ENCODE measurements at places on chromosomes 2 and 18.

GRCh38 chr2:218010984-218011652, 8.3 kb upstream of the TNS1 start:
- no peak for DNase-seq

DNA sequence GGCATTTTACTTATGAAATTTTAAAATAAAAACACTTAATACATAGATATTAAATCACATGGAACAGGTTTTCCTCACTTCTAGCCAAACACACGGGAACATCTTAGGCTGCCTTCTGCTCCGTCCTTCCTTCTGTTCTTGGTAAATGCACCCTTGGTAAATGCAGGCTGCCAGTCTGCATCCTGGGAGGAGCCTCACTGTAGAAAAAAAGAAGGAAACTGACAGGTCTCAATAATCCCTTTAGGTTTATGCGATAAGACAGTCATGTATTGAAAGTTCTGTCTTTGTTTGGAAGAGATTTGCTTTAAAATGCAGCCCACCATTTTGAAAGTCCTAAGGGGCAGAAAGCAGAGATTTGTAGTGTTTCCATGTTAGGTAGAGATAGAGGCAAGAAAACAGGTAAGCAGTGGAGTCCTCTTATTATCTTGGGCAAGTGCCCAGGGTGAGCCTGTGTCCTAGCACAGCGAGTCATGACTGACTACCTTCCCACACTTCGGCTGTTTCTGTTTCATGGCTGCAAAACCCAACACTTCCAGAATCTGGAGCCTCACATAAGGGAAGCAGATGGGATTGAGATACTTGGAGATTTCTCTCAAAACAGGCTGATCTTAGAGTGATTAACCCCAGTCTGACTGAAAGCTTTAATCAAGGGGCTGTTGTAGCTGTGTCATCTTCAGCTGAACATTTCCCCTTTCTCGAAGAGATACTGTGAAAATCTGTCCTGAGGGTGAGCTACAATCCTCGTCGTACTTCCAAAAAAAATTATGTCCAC, 131.4 kb upstream of the MAP3K20 start:
- no peak for DNase-seq

DNA sequence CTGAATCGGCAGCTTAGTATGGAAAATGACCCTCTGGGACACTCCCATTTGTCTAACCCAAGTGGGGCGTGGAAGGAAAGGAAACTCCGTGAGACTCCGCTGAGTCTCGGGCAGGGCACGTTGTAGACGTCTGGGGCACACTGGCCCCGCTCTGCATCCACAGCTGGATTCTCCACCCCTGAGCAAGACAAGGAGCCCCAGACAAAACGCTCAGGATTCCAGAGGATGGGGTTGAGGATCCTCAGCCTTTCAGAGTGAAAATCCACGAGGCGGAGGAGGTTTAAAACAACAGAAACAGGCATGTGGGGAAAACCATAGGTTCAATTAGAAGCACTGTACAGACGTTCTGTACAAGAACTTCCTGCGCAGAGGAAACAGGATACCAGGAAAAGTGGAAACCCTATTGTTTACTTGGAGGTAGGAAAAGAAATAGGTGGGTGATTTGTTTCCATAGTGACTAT, 124.9 kb upstream of the ZNF236 start:
- DNase-seq = no peak

DNA sequence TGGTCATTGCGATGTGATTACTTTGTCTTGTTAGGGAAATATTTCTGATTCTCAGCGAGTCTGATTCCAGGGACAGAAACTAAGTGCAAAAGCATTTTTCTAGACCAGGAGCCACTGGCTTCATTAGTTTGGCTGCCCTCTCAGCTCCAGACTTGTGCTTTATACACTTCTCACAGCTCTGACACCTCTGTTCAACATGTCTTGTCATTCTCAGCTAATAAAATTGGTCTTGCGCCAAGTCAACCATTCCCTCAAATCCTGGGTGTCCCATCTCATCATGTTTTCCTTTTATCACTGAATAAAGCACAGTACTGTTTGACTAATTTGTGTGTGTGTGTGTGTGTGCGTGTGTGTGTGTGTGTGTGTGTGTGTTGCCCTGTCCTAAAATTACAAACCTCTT, 215.5 kb upstream of the EPHA4 start:
- no peak for DNase-seq

DNA sequence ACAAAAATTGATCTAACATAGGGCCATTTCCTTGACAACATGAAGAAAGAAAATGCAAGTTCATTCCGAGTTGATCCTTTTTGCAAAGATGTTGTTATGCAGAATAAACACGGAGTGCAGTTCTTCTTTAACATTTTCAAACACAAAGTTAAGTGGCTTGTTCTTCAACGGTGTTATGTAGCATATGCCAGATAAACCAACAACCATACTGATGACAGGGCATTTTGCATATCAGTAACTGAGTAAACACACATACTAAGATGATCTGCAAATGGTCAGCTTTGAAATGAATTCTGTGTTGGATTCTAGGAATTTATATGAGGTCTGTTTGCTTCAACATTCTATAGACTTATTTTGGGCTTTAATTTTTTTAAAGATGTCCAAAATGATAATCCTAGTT, 266.4 kb downstream of the GPD2 start:
- DNase-seq = no peak

GRCh38 chr2:214730800-214731407, 78.6 kb downstream of the BARD1 start:
- no peak for DNase-seq

DNA sequence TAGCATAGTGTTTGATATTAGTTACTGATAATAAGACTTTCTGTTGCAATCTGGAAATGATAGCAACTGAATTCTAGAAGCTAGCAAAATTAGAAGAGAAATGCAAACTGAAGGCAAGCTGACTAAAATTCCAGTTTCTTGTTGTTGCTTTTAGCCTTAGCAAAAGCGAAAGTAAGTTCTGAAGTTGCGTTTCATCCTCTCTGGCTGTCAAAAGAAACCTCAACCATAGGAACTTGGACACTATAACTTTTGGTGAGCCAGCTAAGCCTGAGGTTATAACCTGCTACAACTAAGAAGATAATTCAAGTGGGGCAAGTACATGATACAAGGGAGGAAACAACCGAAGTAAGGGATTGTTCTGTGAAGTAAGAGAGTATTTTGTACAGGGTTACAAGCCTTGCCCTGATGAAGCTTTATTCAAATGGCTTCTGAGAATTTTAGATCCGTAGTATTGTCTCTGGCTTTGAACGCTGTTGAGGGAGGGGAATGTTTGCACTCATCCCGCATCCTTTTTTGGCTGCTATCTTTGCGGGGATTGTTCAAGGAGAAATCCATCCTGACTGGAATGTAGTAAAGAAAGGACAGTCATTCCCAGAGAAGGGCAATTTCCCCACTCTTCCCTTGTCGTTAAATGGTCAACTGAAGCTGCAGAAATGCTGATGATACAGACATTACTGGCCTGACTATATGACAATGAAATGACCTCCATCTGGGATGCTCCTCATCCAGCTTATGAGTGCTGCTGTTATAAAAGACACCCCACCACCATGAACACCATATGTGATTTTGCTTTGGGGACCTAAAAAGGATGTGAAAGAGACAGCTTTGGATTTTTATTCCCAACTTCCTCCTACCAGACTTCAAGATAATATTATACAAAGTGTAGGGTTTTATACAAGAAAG, 7.0 kb upstream of the TMX3 start:
- DNase-seq = no peak

DNA sequence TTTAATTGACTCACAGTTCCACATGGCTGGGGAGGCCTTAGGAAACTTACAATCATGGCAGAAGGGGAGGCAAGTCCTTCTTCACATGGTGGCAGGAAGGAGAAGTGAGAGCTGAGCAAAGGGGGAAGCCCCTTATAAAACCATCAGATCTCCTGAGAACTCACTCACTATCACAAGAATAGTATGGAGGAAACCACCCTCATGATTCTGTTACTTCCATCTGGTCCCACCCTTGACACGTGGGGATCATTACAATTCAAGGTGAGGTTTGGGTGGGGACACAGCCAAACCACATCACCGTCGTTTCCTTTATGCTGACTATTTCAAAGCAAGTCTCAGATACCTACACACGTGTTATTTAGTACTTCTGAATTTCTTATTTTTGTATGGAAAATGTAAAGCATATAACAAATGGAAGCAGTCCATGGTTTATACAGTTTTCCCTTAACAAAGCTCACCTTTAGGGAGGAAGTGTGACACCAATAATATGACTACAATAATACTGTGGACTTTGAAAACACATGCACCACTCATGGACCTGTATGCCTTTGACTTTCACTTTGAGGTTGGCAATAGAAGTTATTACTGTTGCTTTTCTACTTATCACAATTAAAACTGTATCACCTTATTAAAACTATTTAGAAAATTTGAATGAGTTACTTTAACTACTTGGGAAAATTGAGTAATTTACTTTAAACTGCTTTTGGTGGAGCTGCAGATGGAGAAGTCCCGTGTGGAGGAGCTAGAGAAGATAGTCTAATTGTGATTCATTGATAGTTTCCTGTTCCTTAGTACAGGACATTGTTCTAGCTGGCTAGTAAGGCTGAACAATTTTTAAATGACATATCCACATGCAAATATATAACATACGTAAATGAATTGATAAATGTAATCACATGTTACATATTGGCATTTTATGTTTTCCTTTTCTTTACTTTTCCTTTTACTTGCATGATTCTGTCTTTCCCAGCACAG, 37.3 kb downstream of the MTCL1 start:
- no peak for DNase-seq

GRCh38 chr2:28752631-28753376, 1.2 kb downstream of the PPP1CB start:
- no peak for DNase-seq

- no peak for DNase-seq
Observed at GRCh38 chr2:96584017-96584416, 47.5 kb downstream of the ARID5A start.

DNA sequence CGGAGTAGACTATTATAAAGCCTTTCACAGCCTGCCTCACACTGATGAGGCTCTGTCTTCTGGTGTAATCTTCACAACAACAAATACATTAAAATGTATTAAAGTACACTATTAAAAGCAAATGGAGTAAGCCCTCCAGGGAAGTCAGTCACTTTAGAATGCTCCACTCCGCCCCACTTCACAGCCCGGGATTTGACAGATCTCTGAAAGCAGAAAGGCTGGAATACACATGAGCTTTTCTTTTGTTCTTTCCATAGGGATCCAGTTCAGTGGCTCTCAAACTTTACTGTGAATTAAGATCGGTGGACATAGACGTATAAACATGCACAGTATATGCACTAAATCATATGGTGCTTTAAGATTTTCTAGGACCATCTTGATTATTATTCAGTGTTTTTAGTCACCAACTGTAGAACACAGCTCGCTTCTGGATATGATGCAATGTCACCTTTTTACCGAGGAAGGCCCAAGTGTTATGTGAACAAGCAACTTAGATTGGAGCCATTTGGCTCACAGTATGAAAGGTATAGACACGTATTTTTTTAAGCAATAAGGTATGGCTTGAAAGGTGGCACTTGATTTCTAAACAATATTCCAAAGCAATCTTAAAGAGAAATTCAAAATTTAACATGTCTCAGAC, 151.1 kb downstream of the PRKCE start:
- DNase-seq = no peak

GRCh38 chr18:74682991-74683297, 85.3 kb downstream of the ZNF407 start:
- DNase-seq = no peak

DNA sequence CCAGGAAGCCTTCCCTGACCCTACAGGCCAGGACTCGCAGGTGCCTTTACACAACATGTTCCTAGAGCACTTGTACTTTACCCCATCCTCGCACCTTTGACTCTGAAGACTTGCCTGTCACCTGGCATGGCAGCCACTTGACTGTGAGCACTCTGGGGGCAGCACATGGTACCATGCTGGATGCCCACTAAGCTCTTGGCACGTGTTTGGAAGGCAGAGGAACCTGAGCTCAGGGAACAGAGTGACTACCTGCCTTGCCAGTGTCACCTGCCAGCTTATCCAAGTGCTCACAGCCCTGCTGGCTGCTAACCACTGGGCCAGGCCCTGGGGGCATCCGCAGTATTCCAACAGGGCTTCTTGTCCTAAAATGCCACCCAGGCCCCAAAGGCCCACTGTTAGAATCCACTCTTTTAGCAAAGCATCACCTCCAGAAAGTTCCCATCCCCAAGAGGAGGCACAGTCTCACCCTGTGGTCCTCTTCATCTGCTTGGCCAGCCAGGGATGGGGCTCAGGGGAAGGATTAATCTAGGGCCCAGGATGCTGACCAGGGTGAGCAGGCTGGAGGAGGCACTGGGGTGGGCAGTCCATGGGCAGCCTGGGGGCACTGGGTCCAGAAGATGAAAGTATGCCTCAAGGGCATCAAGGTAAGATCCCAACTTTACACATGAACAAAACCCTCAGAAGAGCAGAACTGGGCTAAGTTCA, 57.0 kb downstream of the ZBTB7C start:
- DNase-seq = no peak

GRCh38 chr2:223642506-223642905, 40.3 kb upstream of the SCG2 start:
- DNase-seq = no peak

DNA sequence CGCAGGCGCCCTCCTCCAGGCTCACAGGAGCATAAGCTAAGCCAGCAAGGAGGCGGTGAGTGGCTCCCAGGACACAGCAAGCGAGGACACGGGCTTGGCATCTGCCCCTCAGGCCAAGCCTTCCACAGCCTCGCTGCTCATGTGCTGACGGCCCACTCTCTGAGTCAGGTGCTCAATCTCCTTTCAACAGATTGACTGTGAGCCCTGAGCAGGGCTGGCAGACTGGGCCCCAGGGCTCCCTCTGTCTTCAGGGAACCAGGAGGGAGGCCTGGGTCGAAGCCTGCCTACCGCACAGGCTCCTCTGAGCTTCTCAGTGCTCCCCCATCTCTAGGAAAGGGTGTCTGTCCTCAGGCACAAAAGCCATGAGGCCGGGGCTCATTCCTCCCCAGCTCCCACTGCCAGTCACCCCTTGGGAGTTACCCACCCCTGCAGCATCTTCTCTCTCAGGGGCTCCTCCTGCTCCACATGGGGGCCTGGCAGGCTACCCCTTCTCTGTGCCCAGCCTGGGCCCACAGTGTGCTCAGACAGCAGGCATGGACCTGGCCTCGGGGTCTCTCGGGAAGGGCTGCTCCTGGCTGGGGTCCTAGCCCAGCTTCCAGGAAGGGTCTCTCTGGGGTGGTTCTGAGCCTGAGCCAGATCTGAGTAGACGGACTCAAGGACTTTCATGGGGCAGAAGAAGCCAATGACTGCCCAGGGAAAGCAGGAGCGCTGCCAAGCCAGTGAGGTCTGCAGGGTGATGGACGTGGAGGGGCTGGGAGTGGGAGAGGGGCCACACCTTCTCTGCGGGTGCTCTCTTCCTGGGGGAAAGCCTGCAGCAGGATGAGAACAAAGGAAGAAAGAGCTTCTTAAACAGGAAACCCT, 138.0 kb upstream of the GPC1 start:
- no peak for DNase-seq

GRCh38 chr2:162082681-162083080, 8.7 kb upstream of the DPP4 start:
- DNase-seq = no peak

DNA sequence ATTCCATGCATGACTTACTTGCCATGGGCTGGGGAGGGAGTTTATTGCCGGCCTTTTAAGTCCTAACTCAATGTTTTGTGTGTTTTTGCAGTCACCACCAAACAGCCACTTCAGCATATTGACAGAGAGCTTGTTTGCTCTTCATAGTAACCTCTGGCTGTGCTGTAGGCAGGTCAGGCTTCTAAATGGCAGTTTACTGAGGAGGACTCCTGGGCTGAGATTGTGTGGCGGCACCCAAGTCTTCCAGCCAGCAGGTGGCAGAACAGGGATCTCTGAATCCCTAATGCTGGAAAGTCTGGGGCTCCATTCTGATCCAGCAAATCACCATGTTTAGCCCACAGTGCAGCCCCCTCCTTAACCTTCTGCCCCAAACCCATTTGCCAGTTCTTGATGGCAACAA, 121.2 kb downstream of the CAPN13 start:
- DNase-seq = no peak

Data from activated CD4-positive, alpha-beta T cell treated with anti-CD3 and anti-CD28 coated beads, Interleukin-2, amount 50 U/mL, for 24 hours (primary cell).